C1 segment of cervical spinal cord (tissue), 14 donors: ENCODE measurements at places on chromosomes 3 and 15.

GRCh38 chr3:155772801-155773200, 27.9 kb upstream of the PLCH1 start:
- DNase-seq: no peak

GRCh38 chr3:2880218-2880756, 229.9 kb downstream of the IL5RA start:
- no peak for DNase-seq

DNA sequence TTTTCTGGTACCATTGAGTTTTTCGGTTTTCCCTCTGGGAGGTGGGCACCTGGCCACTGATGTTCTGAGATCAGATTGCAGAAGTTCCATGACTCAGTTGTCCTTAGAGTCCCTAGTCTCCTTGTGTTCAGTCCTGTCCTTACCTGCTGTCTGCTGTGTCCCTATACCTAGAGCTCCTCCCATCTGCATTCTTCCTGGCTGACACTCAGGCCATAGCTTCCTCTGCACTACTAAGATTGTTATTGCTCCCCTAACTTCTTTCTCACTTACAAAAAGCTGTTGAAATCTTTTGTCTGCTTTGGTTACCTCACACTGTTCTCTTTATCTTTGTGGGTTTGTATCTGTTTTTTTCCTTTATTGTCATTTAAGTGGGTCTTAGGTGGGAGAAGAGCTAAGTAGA, 13.2 kb downstream of the USP3 start:
- no peak for DNase-seq

GRCh38 chr3:120410541-120410940, 40.3 kb downstream of the FSTL1 start:
- DNase-seq: no peak

- DNase-seq: no peak
These were observed 1.0 kb downstream of the DTWD1 start for GRCh38 chr15:49621887-49622286.
